Hindlimb muscle (tissue), 1 donor: ENCODE measurements at places on chromosomes 5 and 9. TPM values are rescaled to one million over a fixed set of nuclear protein-coding genes. Genes with fewer than 3 reads are reported as not detected.

GRCh38 chr9:77832639-77833038, 184.5 kb upstream of the GNA14 start:
- no peak for DNase-seq

GRCh38 chr5:172028167-172028566, 21.7 kb upstream of the FBXW11 start:
- no peak for DNase-seq

DNA sequence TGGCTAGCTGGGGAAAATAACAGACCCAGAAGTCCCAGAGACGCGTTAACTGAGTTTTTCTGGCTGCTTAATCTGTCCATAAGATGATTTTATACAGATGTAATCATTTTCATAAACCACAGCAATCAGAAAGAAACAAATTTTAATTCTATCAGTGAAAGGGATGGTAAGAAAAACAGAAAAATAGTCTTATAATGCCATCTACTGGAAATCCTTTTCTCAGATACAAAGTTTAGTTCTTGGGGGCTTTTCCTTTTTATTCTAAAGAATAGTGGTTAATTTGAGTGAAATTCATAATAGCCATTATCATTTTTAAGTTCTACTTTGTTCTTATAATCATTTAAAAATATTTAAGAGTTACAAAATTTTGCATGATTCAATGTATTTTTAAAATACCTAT, 44.4 kb downstream of the DROSHA start:
- no peak for DNase-seq

GRCh38 chr5:105816961-105817360, 1853.8 kb downstream of the EFNA5 start:
- DNase-seq, result no peak

The WNT8A gene
- not detected for polyA plus RNA-seq

The DIPK1B gene
- 20.4 TPM for polyA plus RNA-seq

The FOXI1 gene
- polyA plus RNA-seq, result not detected
